Fibroblast of lung (primary cell): ENCODE measurements at places on chromosomes 7 and 10. TPM values are rescaled to one million over a fixed set of nuclear protein-coding genes. Genes with fewer than 3 reads are reported as not detected.

The HABP2 gene
- not detected in 2 replicates for total RNA-seq

The TAS2R5 gene
- total RNA-seq, result 1.0 and 1.3 TPM in 2 replicates

The SVOPL gene
- not detected in 2 replicates for total RNA-seq

The C10orf105 gene
- total RNA-seq, result under 0.01 TPM in 2 replicates

The RASA4B gene
- total RNA-seq, result 1.5 and 2.1 TPM in 2 replicates

The OR2A1 gene
- total RNA-seq, result under 0.01 and 0.17 TPM in 2 replicates

The SUN3 gene
- total RNA-seq, result not detected in 2 replicates

The MNX1 gene
- total RNA-seq, result not detected in 2 replicates

The TRIM50 gene
- not detected in 2 replicates for total RNA-seq

The WIPF3 gene
- total RNA-seq, result under 0.01 and 0.33 TPM in 2 replicates

The AOC1 gene
- not detected in 2 replicates for total RNA-seq

The CAV2 gene
- 60.1 and 119 TPM in 2 replicates for total RNA-seq

The AMZ1 gene
- 0.26 and 0.33 TPM in 2 replicates for total RNA-seq

The TRPV6 gene
- total RNA-seq, result not detected in 2 replicates

The PALD1 gene
- 0.26 and 0.33 TPM in 2 replicates for total RNA-seq

The MALRD1 gene
- 1.3 and 1.7 TPM in 2 replicates for total RNA-seq

The HMX2 gene
- total RNA-seq, result not detected in 2 replicates

The CYCS gene
- 25.7 and 32.7 TPM in 2 replicates for total RNA-seq

The SGMS1 gene
- 55.2 and 82.1 TPM in 2 replicates for total RNA-seq

The SMO gene
- 12.6 and 23.6 TPM in 2 replicates for total RNA-seq

The ICA1 gene
- total RNA-seq, result under 0.01 and 0.17 TPM in 2 replicates

The UPF2 gene
- total RNA-seq, result 16.4 and 22.6 TPM in 2 replicates

The ITPRID1 gene
- total RNA-seq, result not detected in 2 replicates

The BTBD16 gene
- not detected in 2 replicates for total RNA-seq

The ELN gene
- 2.1 and 6.4 TPM in 2 replicates for total RNA-seq

The PPP1R17 gene
- not detected in 2 replicates for total RNA-seq

The ZNF655 gene
- total RNA-seq, result 70.1 and 92.6 TPM in 2 replicates

The RBM20 gene
- total RNA-seq, result under 0.01 TPM in 2 replicates

The OR2A12 gene
- not detected in 2 replicates for total RNA-seq

The PDZD8 gene
- total RNA-seq, result 13.9 and 15.4 TPM in 2 replicates

The VGF gene
- 0.26 and 0.66 TPM in 2 replicates for total RNA-seq

The NAT16 gene
- not detected in 2 replicates for total RNA-seq

The CEP41 gene
- 8.0 and 8.3 TPM in 2 replicates for total RNA-seq

The ANK3 gene
- total RNA-seq, result 0.50 and 1.3 TPM in 2 replicates

The SLK gene
- 58.0 and 63.1 TPM in 2 replicates for total RNA-seq

The SFRP5 gene
- total RNA-seq, result not detected in 2 replicates

The GHRHR gene
- total RNA-seq, result not detected in 2 replicates

The NUPR2 gene
- not detected in 2 replicates for total RNA-seq

The SKAP2 gene
- total RNA-seq, result 16.7 and 17.5 TPM in 2 replicates
